ENCODE measurements at places on chromosomes 12 and 14. TPM values are rescaled to one million over a fixed set of nuclear protein-coding genes. Genes with fewer than 3 reads are reported as not detected.

Gene MIP
- not detected for total RNA-seq

Gene GDF3
- total RNA-seq: not detected

Gene CCDC175
- 0.24 TPM for total RNA-seq

Gene SERPINA3
- not detected for total RNA-seq

Gene NINJ2
- total RNA-seq: 0.37 TPM

Gene SYT1
- 36.9 TPM for total RNA-seq

Gene PPM1H
- 4.6 TPM for total RNA-seq

Gene SBNO1
- 43.9 TPM for total RNA-seq

Gene NKX2-1
- total RNA-seq: not detected

Gene FAR2
- 19.5 TPM for total RNA-seq

Gene KRT7
- total RNA-seq: not detected

Gene NRIP2
- total RNA-seq: 0.65 TPM

Gene PRPH
- total RNA-seq: not detected

Gene OTUB2
- 9.6 TPM for total RNA-seq

Gene MGP
- total RNA-seq: not detected

Gene AGAP2
- 1.7 TPM for total RNA-seq

Gene SOX5
- 79.5 TPM for total RNA-seq

Gene B4GALNT1
- total RNA-seq: 0.28 TPM

Gene GZMB
- not detected for total RNA-seq

Gene AQP6
- total RNA-seq: 0.12 TPM

Gene MGST1
- total RNA-seq: 238 TPM

Gene PAWR
- total RNA-seq: 103 TPM

Gene ABCD2
- 0.04 TPM for total RNA-seq

Gene CRIP2
- 3.5 TPM for total RNA-seq

Gene KLRD1
- 0.06 TPM for total RNA-seq

Gene WNT1
- total RNA-seq: not detected

Gene SLC15A4
- 42.3 TPM for total RNA-seq

Gene MIPOL1
- 13.8 TPM for total RNA-seq

Gene AVPR1A
- 0.04 TPM for total RNA-seq

Gene GLT1D1
- 5.4 TPM for total RNA-seq

Gene OTOGL
- total RNA-seq: 0.13 TPM

Gene SERPINA12
- not detected for total RNA-seq

Gene TSHR
- not detected for total RNA-seq

Gene TBC1D30
- 9.7 TPM for total RNA-seq

Gene KCNA5
- 0.19 TPM for total RNA-seq

Gene RIPK3
- not detected for total RNA-seq

Gene EML5
- total RNA-seq: 0.71 TPM

Gene SAMD15
- total RNA-seq: 2.2 TPM

Gene TEX52
- total RNA-seq: not detected

Gene FGD6
- 25.4 TPM for total RNA-seq

Gene CCDC177
- 8.6 TPM for total RNA-seq

Gene KRT82
- not detected for total RNA-seq

Gene ADAMTS20
- 10.9 TPM for total RNA-seq

Gene MVK
- total RNA-seq: 20.1 TPM

Gene KRT71
- total RNA-seq: not detected

Gene SLC25A21
- total RNA-seq: 6.4 TPM
